ENCODE measurements at places on chromosomes 2 and 18.

DNA sequence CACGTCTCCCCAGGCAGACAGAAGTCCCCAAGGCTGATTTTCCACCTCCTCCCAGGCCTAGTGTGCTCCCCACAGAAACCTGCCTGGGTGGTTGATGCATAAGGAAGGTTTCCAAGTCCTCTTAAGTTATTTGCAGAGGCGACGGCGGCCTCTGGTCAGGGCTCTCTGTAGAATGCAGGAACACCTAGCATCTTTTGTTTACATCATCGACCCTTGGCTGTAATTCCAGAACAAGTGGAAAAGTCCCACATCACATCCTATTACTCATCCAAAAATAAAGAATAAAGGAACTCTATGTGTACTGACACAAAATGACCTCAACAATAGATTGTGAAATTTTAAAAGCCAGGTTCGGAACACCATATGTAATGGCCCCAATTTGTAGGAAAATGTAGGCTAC, 211.1 kb downstream of the ALPK2 start:
- no peak for DNase-seq

- no peak for DNase-seq
Measured at GRCh38 chr2:118945881-118946280, 3.9 kb downstream of the MARCO start.

DNA sequence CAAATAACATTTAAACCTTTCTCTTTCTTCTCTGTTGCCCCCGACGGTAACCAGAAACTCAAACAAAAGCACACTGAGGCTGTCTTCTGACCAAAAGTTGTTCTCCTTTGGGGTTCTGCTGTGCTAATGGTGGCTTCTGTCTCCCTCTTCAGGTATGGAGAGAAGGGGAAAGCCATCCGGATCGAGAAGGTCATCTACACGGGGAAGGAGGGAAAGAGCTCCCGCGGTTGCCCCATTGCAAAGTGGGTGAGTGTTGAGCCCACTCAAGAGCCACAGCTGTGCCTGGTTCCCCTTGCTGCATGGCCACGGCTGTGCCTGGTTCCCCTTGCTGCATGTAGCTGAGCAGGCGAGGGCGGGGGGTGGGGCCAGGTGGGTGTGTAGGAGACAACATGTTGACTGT, 67.4 kb downstream of the BOLA3 start:
- no peak for DNase-seq

- no peak for DNase-seq
Measured at GRCh38 chr18:26614374-26614773, 66.0 kb upstream of the KCTD1 start.

- DNase-seq, result no peak
Measured at GRCh38 chr2:237573721-237574415, 7.5 kb downstream of the PRLH start.

DNA sequence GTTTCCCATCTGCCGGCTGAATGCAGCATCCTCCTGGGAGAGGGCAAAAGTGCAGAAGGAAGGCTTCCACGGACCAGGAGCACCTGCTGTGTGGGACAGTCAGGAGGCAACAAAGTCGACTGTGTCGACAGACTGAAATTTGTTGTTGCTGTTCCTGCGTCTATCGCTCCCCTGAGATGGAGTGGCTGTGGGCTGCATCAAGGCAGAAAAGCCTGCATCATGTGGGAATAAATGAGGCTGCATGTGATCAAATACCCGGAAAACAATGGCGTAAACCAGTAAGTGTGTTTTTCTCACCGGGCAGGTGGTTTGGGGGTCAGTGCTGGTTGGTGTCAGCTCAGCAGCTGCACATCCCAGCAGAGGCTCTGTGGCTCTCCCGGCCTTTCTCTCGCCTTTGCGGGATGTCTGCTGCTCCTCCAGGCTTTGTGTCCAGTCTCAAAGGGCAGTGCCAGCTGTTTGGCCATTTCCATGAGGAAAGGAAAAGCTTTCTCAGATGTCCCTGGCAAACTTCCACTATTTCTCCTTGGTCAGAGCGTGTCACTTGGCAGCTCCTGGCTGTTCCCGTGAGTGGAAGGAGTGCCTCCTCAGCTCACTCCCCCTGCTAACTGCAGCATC, 262.4 kb downstream of the NDUFA10 start:
- no peak for DNase-seq

DNA sequence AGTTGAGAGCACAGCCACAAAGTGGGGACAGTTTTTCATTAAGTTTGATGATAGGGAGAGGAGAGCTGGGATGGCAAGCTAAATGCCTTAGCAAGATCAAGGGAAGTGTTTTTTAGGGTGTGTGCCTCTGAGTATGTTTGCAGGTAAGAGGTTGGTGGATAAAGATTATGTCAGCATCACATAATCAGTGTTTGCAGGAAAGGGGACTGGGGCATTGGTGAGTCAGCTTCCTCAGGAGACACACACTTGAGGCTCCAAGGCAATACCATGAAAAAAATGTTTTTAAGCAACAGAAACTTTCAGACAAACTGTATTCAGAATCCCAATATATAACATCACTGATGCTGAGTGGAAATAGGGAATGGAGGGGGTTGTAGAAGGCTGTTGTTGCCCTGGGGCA, 25.4 kb upstream of the DTNB start:
- no peak for DNase-seq

- no peak for DNase-seq
Measured at GRCh38 chr18:55641486-55641885, 53.5 kb upstream of the TCF4 start.

DNA sequence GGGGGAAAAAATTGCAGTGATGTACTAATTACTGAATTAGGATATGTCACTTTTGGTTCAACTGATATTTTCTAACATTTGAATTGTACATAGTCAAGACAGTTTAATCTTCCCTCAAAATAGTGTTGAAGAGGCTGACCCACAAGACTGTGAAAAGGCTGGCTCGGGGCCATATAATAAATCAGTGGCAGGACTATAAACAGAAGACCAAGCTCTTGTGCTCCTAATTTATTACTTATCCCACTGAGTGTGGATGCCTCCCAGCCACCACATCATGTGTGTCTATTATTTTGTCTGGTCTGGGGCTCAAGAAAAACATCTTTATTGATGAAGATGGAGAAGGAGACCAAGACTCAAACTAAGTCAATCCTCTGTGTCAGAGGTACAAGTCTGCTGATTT, 64.4 kb downstream of the PLEKHM3 start:
- no peak for DNase-seq

DNA sequence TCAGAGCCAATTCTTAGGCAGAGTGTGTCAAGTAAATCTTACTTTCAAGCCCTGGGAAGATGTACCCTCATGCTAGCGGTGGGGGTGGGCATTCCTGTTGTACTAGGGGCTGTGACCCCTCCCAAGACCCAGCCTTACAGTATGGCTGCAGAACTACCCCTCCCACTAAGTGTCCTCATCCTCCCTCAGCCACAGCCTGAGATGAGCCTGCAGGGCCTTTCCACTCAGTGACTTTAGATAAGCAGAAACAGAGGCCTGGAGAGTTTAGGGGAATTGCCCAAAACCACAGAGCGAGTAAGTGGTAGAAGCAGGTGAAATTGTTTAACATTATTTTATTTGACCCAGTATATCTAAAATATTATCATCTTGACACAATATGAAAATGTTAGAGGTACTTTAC, 36.6 kb downstream of the TTC32 start:
- no peak for DNase-seq

GRCh38 chr2:134216152-134216829, 37.6 kb upstream of the MGAT5 start:
- no peak for DNase-seq

DNA sequence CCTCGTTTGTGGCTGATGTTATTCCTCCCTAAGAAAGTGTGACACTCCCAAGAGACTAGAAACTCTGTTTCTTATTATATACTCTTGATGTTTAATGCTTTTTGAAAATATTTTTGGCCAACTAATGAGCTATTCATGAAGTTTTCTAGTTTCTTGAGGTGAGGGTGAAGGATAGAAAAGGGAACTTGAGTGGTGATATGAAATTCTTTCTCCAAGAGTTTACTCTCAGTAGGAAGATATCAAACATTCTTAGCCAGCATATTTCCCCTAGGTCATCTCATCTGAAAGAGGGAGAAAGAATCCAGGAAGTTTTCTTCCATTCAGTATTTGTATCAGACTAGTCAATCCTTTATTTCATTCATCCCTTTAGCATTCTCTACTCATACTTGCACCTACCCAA, 95.7 kb downstream of the MAP3K20 start:
- DNase-seq, result no peak

DNA sequence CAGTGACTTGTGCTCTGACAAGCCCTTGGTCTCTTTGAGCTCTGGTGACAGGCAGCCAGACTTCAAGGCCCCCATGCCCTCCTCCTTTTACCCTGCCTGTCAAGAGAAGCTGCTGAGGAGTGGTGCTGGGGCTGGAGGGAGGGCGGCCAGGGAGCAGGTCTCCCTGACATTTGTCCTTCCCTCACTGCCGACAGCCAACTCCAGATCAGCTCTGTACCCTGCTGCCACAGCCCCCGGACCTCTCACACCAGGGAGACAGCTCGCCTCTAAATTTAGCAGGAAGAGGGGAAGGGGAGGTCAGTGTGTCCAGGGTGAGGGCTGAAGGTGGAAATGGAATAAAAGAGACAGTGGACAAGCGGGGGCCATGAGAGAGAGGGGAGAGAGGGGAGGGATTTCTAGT, 155.8 kb downstream of the TDRD15 start:
- no peak for DNase-seq

GRCh38 chr2:11286749-11287148, 57.7 kb downstream of the ROCK2 start:
- no peak for DNase-seq

DNA sequence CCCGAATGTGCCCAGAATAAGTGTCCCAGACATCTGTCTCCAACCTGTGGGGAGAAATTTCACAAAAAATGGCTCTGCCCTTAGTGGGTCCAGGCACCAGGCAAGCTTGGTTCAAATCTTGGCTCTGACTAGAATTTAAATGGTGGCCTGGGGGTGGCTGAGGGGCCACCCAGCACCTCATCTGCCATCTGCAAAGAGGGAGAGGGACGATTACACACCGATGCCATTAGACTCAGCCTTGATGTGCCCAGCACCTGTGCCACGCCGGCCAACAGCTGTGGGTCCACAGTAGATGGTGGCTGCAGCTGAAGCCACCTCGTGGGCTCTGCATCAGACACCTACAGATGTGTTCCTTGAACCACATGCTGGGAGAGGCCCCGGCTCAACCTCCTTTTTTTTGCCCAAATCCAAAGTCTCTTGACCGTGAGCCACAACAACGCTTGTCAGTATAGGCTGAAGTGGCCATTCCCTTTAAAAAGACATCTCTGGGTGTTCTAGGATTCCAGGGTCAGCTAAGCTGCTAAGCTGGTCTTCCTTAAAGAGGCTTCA, 222.0 kb upstream of the RAB6C start:
- no peak for DNase-seq

GRCh38 chr18:63365876-63366212, 1.2 kb downstream of the KDSR start:
- no peak for DNase-seq

GRCh38 chr2:85717308-85718008, 23.3 kb downstream of the GNLY start:
- no peak for DNase-seq

GRCh38 chr2:25085761-25086560, 44.1 kb downstream of the EFR3B start:
- no peak for DNase-seq

GRCh38 chr2:240463274-240463865, 27.9 kb downstream of the GPC1 start:
- DNase-seq, result no peak

DNA sequence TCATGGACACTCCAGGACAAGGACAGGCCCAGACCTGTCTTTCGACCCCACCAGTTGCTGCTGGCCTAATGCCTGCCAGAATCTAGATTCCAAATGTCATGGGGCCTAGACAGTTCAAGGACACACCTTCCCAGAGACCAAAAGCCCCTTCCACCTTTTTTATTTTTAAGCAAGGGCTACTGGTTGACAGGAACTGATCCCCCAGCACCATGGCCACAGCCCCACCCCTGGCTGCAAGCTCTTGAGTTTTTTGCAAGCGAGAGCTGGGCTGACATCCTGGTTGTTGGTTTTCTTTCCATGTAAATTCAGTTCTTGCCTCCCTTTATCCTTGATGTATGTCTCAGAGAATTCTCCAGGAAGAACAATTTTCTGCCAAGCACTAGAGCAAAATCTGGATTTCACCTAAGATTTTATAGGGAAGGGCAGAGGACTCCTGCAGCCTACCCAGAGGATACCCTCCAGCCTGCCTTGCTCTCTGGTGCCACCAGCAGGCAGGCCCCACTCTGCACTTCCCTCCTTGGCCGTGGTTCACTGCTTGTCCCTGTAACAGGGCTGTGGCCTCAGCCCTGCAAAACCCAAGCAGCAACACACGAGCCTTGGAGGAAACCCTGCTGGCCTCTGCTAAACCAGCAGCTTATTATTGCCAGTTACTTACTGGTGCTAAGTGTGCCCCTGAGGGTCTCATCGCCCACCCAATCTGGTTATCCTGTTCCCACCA, 97.7 kb downstream of the TWIST2 start:
- DNase-seq, result no peak

- no peak for DNase-seq
Measured at GRCh38 chr2:239548965-239549595, 148.3 kb upstream of the HDAC4 start.

- no peak for DNase-seq
Measured at GRCh38 chr2:175698061-175698460, 304.0 kb downstream of the LNPK start.

DNA sequence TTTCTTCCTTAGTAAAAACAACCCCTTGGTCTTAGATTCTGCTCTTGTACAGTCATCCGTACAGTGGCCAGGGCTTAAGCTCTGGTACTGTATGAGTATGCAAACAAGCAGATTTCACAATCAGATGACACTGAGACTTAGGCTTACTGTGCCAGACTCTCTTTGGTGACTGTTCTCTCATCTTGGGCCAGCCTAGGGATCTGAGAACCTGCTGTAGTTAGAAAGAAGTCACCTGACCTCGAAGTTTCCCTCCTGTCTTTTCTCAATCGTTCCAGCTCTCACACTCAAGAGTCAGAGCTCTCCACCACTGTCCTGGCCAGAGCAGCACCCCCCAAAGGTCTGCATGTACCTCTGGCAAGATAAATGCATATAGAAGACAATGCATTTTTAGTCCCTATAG, 63.2 kb downstream of the ZEB2 start:
- DNase-seq, result no peak

- DNase-seq, result no peak
Measured at GRCh38 chr2:171703574-171704347, 16.5 kb downstream of the DYNC1I2 start.

- DNase-seq, result no peak
Measured at GRCh38 chr2:226554701-226555100, 244.9 kb downstream of the IRS1 start.

- DNase-seq, result no peak
Measured at GRCh38 chr2:120783969-120784372, 48.3 kb downstream of the GLI2 start.

GRCh38 chr2:173400760-173401159, 46.1 kb downstream of the CDCA7 start:
- DNase-seq, result no peak

DNA sequence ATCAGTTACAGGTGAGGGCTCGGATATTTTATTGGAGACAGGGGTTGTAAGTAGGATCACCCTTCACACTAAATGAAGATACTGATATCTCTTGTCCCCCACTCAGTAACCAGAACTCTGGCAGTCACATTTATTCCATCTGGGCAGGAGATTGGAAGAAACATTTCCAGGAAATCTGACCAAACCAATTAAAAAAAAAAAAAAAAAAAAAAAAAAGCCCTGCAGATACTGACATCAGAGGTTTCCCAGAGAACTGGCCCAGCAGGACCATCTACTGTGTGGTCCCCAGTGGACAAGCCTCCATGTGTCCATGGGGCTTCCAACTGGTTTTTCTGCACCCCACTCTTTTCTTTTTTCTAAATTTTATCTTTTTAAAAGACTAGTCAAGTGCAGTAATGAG, 41.3 kb downstream of the SH2D6 start:
- no peak for DNase-seq

- no peak for DNase-seq
Measured at GRCh38 chr18:59907660-59908059, 7.9 kb downstream of the PMAIP1 start.

All from stimulated activated CD8-positive, alpha-beta memory T cell treated with anti-CD3 and anti-CD28 coated beads, Interleukin-15, amount 100 ng/mL, for 1 hour (primary cell).